ENCODE measurements at places on chromosomes 6 and 20.

DNA sequence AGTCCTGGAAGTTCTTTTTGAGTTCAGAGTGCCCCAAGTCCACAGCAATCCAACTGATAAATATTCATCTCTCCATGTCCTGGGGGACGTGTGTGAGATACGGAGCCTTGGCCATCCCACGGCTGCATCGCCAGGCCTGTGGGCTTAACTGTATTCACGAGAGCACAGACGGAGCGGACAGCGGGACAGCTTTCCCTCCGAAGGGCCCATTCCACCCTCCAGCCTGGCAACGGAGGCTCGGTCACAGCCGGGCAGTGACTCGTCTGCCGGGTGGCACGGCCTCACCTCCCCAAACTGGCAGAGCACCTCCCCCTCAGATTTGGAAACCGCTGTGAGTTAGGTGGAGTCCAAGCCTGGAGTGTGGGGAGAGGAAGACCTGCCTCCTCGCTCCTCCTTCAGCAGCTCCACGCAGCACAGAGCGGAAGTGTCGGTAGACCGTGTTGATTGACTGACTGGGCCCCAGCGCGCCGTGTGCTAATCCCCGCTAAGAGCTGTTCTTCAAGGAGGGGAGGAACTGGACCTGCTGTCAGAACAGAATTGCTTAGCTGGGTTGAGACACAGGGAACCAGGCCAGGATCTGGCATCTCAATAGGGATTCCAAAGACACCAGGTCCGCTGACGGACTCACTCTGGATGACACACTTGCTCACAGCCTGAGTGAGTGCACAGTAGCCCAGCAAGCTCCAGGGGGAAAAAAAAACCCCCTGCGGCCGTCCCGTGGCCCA lies 10.9 kb downstream of the FOXF2 start:
- no peak for DNase-seq

- DNase-seq = no peak
Observed at GRCh38 chr6:4853782-4854511, 77.7 kb downstream of the CDYL start.

GRCh38 chr20:15618912-15619311 lies 954.3 kb downstream of the KIF16B start:
- DNase-seq = no peak

DNA sequence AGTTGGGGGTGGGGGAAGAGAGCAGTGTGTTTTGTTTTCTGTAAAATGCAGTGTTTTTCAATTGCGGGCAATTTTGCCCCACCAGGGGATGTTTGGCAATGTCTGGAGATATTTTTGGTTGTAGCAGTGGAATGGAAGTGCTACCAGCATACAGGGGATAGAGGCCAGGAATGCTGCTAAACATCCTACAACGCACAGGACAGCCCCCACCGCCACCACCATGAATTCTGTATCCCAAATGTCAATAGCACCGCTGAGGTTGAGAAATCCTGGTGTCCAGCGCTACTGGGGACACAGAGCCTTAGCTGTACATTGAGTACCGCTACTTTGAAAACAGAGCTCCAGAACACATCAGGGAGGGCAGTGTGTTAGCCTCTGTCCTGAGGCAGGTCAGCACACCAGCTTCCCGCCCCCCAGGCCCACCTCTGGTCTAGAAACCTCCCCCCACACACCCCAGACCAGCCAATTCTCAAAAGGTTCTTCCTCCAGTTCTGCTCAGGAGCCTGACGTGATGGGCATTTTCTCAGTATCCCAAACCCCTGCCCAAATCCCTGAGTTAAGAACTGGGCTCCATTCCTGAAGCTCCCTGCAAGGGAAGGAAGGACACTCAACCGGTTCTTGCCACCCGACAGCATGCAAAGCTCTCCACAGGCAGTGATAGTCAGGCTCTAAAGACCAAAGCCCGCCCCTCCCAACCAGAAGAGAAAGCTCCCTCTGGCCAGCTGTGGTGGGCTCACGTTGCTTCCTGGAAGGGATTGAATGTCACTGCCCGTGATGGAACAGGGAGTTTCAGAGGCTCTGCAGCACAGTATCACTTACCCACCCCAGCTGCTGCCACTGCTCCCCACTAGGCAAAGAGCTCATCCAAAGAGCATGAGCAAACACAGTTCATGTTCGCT lies 321.5 kb upstream of the JARID2 start:
- DNase-seq = no peak

GRCh38 chr6:111631903-111632460 lies 26.3 kb upstream of the TRAF3IP2 start:
- DNase-seq = no peak

DNA sequence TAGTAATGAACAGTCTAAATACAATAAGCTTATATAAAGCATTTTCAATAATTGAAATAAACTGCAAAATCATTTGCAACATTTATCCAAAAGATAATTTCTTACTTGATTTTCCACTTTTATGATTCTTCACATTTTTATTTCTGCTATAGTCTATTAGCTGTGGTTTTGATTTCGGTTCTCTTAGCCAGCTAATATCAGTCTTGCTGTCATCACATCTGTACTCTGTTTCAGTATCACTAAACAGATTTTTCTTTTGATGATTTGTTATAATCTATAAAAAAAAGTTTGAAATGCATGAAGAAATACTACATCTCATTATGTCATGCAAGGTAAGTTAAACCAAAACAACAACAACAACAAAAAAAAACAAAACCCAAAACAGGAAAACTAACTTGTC lies 53.2 kb downstream of the SYCP2 start:
- no peak for DNase-seq

DNA sequence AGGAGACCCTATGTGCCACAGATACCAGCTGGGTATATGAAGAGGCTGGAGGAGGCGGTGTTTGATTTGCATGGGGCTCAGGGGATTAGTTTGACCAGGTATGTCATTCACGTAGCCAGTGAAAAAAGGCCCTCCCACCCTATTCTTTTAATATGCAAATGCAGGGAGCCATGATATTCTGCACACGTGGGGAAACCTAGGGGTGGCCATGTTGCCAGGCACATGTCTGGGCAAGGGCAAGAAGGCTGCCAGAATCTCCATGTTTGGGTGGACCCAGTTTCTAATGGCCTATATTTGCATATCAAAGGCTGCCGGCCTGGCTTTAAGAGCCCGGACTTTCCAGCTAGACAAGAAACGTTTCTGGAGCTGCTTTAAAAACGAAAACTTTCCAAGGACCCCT lies 60.4 kb downstream of the SOX4 start:
- DNase-seq = no peak

DNA sequence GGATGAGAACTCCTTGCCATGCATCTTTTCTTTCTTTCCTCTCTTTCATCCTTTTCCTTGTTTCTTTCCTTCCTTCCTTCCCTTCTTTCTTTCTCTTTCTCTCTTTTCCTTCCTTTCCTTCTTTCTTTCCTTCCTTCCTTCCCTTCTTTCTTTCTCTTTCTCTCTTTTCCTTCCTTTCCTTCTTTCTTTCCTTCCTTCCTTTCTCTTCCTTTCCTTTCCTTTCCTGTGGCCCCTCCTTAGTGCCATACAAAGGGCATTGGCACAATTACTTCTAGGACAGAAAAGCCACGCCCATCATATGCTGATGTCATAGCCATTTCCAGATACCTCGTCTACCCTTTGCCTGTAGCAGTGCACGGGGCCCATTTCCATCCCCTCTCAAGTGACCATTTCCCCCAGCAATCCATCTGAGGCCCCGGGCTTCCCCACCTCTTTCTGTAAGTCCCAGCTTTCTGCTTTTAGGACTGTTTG lies 2.2 kb upstream of the CENPB start:
- DNase-seq = no peak

GRCh38 chr6:84119277-84119676 lies 85.7 kb downstream of the MRAP2 start:
- no peak for DNase-seq

DNA sequence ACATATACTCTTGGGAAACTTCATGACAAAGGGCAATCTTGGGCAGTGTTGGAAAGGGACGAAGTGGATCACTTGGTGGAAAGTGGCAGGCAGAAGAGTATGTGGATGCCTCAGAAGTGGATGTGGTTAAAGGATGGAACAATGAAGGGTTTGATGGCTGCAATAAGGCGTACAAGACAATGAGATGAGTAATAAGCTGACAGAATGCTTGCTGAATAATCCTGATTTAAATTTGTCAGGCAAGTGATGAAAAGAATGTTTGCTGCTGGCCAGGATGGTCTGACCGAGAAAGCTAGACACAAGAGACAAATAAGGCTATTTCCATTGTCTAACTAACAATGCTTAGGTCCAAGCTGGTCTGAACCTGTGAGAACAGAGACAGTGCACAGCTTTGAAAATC lies 61.6 kb upstream of the CEP85L start:
- DNase-seq = no peak

GRCh38 chr6:170080828-170081371 lies 210.0 kb downstream of the DLL1 start:
- no peak for DNase-seq

GRCh38 chr6:91340896-91341395 lies 754.1 kb upstream of the MAP3K7 start:
- DNase-seq = no peak

DNA sequence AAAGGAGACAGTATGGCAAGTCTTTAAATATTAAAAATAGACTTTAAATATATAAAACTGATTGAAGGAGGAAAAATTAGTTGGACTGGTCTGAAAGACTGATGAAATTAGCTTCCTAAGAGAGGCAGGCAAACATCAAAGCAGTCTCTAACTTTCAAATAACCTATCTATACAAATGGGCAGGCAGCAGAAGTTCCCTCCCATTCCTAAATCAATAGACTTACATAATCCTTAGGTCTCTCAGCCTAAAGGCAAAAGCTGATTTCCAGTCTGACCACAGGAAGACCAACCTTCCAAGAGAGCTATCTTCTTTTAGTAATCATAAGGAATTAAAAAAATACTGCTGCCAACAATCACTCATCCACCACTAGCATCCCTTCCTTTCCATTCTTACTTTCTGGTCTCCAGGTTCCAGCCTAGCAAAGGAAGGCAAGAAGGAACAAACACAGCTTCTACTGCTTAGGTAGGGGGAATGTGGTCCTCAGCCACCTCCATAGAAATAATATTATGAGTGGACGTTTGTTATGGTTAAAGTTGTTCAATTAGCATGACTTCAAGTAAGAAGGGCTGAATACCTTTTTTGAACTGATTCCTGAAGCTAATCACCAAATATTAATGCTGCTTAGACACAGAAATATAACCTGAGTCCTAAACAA lies 44.1 kb downstream of the SESN1 start:
- DNase-seq = no peak

DNA sequence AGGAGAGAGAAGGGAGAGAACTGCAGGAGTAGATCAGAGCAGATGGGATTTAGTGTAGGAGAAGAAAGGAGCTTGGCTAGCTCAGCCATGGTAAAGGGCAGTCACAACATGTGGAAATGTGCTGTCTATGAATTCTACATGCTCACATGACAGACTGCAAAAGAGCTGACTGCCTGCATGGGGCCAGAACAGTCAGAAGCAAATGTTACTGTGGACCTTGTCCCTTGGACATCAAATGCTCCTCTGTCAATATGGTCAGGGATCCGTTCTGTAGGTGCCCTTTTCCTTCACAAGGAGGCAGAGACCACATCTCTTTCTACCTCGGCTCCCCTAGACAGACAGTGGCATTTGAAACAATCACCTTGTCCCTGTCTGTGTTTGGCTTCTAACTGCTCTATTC lies 46.6 kb upstream of the HIVEP1 start:
- no peak for DNase-seq

- no peak for DNase-seq
Observed at GRCh38 chr6:9593554-9593953, 821.3 kb downstream of the TFAP2A start.

DNA sequence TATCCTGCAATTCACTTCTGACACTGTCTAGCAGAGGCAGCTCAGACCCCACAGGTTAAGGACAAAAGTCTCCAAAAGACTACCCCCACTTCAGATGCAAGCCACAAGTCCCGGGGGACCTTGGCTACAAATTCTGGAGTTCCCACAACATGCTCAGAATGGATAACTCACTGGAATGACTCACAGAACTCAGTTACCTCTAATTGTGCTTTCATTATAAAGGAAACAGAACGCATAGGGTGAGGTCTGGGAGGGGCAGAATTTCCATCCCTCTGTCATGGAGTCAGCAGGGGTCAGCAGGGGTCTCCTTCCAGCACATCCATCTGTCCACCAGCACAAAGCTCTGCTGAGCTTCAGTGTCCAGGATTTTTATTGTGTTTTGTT lies 184.2 kb downstream of the CDH4 start:
- DNase-seq = no peak

GRCh38 chr20:11227602-11228001 lies 553.8 kb upstream of the JAG1 start:
- DNase-seq = no peak

DNA sequence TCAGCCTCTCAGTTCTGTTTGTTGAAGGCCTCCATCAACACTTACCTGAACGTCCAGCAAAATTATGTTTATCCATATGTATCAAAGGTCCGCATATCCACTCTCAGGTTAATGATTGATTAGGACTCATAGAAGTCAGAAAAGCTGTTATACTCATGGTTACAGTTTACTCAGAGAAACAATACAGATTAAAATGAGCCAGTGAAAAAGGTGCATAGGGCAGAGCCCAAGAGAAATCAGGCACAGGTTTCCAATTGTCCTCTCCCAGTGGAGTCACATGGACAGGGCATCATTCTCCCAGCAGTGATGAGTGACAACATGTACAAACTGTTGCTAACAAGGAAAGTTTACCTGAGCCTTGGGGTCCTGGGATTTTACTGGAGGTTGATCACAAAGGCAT lies 36.2 kb downstream of the THEMIS start:
- DNase-seq = no peak

GRCh38 chr6:23672737-23673136 lies 453.3 kb upstream of the NRSN1 start:
- no peak for DNase-seq

DNA sequence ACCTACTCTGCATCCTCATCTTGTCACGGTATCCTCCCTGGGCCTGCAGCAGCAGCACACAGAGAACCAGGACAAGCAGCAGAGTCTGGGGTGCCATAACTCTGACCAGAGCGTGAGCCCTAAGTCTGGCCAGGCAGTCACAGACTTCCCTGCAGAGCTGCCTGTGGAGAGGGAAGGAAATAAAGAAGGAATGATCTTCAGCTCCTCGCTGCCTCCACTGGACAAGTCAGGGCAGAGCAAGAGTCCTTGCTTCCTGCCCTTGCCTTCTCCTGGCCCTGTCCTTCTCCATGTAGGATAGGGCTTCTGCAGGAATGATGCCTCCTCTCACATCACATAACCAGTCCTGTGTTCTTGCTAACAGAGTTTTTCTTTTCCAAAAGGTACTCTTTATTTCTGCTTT lies 15.9 kb upstream of the WFDC11 start:
- no peak for DNase-seq

DNA sequence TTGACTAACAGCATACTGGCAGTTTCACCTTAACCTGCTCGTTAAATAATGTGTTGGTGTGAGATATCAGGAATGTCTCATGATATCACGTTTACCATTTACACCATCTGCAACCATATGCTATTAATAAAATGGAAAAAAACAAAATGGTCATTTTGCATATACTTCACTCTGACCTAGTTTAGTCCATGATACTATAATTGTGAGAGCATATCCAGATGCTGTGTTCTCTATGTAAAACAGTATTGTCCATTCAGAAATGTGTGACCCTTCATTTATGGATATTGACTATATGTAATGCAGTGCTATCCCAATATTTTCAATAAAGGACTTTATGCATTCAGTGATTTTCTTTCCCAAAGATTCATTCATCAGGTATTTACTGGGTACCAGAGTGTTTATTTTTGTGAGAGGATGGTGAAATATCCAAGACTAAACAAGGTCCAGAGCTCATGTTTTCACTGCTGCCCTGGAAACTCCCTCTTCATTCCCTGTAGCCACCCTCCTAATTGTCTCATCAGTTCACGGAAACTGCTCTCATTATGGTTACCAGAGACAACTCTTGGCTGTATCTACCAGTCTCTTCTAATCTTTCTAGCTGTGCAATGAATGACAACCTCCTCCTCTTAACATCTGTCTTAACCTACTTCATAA lies 25.7 kb upstream of the HINT3 start:
- no peak for DNase-seq

- DNase-seq = no peak
Observed at GRCh38 chr20:49310705-49311104, 32.8 kb upstream of the ZNFX1 start.
